Left kidney (tissue), 8 donors: ENCODE measurements at places on chromosomes 1 and 21. TPM values are rescaled to one million over a fixed set of nuclear protein-coding genes. Genes with fewer than 3 reads are reported as not detected.

The FAM72B gene
- polyA plus RNA-seq, result 6.0 TPM

The PKNOX1 gene
- 31.6 TPM for polyA plus RNA-seq

The CD52 gene
- polyA plus RNA-seq, result 5.6 TPM

The CD5L gene
- polyA plus RNA-seq, result not detected

The FCN3 gene
- polyA plus RNA-seq, result 1.1 TPM

The PGBD5 gene
- 5.8 TPM for polyA plus RNA-seq

The CENPL gene
- polyA plus RNA-seq, result 15.7 TPM

The C1QTNF12 gene
- 8.2 TPM for polyA plus RNA-seq

The C4BPB gene
- 0.50 TPM for polyA plus RNA-seq

The AKR7A3 gene
- 2.6 TPM for polyA plus RNA-seq

The SFN gene
- 0.55 TPM for polyA plus RNA-seq

The DNAJC28 gene
- polyA plus RNA-seq, result 6.1 TPM

The NUF2 gene
- 45.3 TPM for polyA plus RNA-seq

The TMEM82 gene
- 3.2 TPM for polyA plus RNA-seq

The ABCA4 gene
- 11.4 TPM for polyA plus RNA-seq

The OR2G6 gene
- polyA plus RNA-seq, result 0.03 TPM

The ERICH3 gene
- polyA plus RNA-seq, result 0.78 TPM

The NTMT2 gene
- polyA plus RNA-seq, result not detected

The TSPAN2 gene
- polyA plus RNA-seq, result 41.7 TPM

DNA sequence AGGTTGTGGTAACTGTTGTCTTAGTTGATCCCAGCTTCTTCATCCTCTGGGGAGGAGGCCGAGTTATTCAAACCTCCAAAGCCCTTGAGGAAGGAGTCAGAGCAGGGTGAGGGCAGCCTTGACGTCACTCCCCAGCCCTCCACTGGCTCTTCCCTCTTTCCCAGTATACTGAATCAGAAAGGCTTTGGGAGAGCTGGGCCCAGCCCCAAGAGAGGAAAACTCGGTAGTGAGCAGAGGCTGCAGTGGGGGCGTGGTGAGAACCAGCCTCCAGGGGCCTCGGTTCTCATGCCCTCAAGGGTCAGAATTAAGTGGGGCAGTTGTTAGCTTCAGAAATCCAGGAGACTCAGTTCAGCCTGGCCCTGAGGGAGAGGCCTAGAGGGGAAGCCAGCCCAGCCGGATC lies 1.8 kb upstream of the GJA4 start:
- no peak for DNase-seq

GRCh38 chr1:19811206-19811851 lies 3.8 kb downstream of the RNF186 start:
- no peak for DNase-seq

GRCh38 chr1:224635356-224635755 lies 19.2 kb downstream of the CNIH3 start:
- no peak for DNase-seq

DNA sequence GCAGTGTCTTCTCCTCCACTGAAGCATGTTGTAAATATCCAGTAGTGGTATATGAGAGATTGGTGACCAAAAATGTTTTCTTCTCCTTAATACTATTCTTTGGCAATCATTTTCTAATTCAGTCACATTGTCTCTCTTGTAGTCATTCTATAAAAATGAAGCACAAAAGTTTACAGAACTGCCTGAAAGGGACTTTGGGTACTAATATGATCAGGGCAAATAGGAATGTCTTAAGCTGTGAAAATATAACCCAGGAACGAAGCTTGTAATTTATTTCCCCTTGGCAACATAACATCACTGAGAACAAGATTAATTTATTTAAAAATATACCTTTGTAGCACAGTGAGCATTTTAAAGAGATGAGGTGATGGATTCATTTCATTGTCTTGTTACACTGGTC lies 4.9 kb downstream of the B3GALT2 start:
- no peak for DNase-seq

GRCh38 chr1:235892202-235892601 lies 25.5 kb upstream of the LYST start:
- no peak for DNase-seq

GRCh38 chr1:3049905-3050304 lies 19.1 kb upstream of the PRDM16 start:
- no peak for DNase-seq

- DNase-seq, result peak; percentile 26
Observed at GRCh38 chr1:84303314-84303830, 1.9 kb downstream of the SAMD13 start.

DNA sequence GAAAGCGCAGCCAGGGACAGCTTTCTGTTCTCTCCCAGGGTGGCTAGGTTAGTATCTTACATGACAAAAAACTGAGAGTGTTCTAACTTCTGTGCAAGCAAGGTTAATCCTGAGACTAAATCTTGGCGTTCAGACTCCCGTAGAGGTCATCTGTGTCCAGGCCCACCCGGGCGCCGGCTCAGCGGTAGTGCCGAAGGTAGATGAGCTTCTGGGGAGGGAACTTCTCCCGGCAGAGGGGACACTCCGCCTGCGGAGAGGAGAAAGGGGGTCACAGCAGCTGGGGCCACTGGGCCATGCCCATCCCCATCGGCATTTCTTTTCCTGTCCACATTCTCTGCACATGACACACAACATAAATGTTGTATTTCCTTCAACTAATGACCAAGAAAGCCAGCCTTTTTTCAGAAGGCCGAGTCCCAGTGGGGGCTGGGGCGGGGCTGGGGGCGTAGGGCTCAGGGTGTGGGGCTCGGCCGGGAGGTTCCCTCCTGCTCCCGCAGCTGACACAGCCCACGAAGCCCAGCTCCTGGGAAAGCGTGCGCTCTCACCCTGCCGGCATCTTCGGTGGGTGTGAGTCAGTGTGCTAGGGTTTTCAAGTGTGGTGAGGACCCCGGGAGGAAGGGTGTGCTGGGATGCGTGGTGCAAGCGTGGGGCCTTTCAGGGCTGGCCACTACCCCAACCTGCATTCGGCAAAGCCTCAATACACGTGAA lies 6.6 kb downstream of the PEX10 start:
- DNase-seq, result no peak

DNA sequence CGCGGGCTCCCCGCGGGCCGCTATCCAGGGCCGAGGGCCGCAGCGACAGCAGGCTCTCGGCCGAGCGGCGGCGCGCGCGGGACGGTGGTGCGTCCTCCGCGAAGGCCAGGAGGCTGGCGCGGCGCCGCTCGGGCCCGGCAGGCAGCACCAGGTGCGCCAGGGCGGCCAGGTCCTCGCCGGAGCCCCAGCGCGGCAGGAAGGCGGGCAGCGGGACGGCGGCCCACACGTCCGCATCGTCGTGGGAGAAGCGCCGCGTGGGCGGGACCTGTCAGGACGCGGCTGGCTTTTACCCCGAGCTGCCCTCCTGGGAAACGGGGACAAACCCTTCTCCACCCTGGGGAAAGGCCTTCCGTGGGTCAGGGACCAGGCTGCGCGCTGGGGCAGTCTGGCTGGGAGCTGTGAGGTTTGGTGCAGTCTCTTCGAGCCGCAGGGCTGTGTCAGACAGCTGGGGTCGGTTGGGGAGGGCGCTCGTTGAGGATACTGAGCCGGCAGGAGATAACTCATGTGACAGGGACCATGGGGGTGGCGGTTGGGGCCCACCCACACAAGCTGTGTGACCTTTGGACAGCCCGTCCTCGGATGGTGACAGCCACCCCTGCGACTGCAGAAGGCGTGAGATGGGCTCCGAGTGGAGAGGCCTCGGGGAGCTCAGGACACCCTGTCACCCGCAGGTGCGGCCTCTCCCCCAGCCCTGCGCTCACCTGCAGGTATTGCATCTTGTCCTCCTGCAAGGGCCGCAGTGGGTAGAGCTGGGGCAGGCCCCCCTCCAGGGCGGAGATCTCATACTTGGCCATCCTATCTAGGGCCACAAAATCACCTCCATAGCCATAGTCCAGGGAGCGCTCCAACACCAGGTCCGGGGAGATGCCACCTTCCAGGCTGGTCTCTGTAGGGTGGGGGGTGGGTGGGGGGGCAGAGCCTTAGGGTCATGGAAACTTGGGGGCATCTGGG lies 6.0 kb downstream of the HES3 start:
- no peak for DNase-seq

DNA sequence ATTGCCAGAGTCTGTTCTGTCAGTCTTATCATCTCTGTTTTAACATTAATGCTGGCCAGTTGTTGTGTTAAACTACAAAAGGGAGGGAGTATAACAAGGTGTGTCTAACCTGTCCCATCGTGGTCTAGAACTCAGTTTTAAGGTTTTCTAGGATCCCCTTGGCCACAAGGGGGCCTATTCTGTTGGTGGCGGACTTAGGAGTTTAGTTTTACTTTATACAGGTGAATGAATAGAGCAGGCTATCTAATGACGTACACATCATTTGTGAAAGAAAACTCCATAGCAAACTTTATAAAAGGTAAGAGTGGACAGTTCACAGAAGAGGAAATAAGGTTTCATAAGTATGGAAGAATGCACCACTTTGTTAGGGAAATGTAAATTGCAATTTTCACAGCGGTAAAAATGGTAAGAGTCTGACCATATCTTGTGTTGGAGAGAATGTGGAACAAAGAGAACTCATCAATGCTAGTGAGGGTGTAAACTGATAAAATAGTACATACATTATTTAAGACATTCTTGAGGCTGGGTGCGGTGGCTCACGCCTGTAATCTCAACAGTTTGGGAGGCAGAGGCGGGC lies 2.5 kb upstream of the ATF6 start:
- no peak for DNase-seq

GRCh38 chr1:209884665-209885117 lies 53.3 kb upstream of the SYT14 start:
- DNase-seq, result no peak

- no peak for DNase-seq
Observed at GRCh38 chr21:43024439-43025136, 50.2 kb downstream of the PKNOX1 start.

- no peak for DNase-seq
Observed at GRCh38 chr1:112496290-112496689, 12.5 kb upstream of the WNT2B start.

- DNase-seq, result no peak
Observed at GRCh38 chr21:36992671-36993070, 13.8 kb upstream of the RIPPLY3 start.

DNA sequence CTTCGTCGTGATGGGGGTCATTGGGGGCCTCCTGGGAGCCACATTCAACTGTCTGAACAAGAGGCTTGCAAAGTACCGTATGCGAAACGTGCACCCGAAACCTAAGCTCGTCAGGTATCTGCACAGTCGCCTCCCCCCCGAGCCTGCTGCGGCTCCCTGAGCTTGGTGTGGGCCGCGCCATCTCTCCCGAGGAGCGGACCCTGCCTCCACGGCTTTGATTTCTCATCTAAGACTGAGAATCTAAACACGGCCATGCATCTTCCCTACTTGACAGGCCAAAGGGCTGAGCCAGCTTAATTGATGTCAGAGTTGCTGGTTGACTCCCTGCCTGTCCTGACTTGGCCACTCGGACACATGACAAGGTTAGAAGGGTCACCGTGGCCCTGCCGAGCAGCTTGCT lies 19.1 kb downstream of the NPPA start:
- DNase-seq, result peak; percentile 4

DNA sequence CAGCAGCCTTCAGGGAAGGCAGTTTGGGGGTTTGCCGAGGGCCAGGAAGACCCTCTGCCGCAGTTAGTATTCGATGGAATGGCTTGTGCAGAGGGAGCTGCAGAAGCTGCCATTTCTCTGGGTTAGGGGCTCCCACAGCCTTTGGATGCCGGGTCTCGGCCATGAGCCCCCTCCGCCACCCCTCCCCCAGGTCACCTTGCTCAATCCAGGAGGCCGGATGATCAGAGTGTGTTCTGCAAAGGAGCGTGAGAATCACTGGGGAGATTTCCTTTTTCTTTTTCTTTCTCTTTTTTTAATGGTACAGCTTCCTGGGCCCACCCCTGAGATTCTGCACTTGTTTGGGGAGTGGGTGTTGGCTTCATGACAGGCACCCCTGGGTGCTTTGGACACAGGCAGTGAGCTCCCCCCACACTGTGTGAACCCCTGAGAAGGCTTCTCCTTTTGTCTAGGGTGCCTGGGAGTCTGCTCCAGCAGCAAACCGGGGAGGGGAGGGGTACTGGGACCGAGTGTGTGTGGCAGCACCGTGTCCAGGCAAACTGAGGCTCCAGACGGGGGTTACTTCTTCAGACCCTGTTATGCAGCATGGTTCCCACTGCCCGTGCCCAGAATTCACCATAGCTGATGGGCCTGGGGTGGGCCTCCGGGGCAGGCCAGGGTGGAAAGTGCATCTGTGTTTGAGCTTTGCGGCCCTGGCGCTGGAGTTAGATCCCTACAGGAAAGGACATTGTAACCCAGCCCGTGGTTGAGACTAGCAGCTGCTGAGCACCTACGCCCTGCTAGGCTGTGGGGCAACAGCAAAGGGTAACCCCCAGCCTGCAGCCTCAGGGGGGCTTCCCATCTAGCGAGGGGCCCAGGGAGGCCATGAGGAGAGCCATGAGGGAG lies 18.5 kb downstream of the TNFRSF1B start:
- no peak for DNase-seq

- no peak for DNase-seq
Observed at GRCh38 chr1:56811331-56811730, 7.9 kb downstream of the FYB2 start.

GRCh38 chr21:45499970-45500577 lies 42.2 kb downstream of the SLC19A1 start:
- no peak for DNase-seq

GRCh38 chr1:29532751-29533150 lies 296.4 kb downstream of the PTPRU start:
- DNase-seq, result no peak

- no peak for DNase-seq
Observed at GRCh38 chr1:223429313-223429731, 36.1 kb downstream of the CCDC185 start.

GRCh38 chr21:35933466-35933865 lies 126.9 kb downstream of the SETD4 start:
- no peak for DNase-seq

GRCh38 chr1:212685429-212685828 lies 14.2 kb downstream of the BATF3 start:
- DNase-seq, result no peak

DNA sequence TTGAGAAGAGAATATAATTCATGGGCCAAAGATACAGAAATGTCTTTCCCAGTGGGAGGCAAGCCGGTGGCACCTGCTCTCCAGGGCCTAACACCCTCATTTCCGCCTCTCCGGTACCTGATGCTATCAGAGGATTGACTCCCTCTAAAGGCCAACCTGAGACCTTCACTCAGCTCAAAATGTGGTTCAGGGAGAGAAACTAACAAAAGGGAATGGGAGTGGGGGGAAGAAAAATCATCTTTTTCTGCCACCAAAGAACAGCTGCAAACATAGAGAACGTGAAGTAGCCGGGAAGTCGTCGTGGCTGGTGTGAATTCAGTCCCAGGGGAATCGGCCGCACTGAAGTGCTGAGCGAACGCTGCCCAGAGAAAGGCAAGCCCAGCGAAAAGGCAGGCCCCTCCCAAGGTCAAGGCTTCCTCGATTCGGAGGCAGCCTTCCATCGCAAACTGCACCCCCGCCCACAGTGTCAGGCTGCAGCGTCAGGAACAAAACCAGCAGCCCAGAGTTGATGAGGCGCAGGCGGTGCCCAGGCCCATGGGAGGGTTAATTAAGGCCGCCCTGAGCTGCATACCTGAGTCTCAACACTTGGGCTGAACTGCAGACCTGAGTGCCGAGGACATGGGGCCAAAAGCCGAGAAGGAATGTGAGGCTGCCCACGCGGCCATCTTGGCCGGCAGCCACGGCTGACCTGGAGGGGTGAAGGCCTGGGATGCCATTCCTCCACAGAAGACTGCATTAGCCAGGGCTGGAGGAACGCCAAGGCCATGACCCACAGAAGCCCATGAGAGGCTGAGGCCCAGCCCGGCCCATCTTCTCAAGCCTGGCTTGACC lies 160.2 kb downstream of the PSMG1 start:
- no peak for DNase-seq
